ENCODE measurements at places on chromosomes 5 and 9. TPM values are rescaled to one million over a fixed set of nuclear protein-coding genes. Genes with fewer than 3 reads are reported as not detected.

- peaks cover 21% of the 10 kb centered on the region for H3K4me1 ChIP-seq
- H3K27me3 ChIP-seq: no peaks in the 10 kb centered on the region
- DNase-seq: no peak
These were observed 74.5 kb upstream of the PALM2AKAP2 start for GRCh38 chr9:109705515-109705914.

- H3K4me1 ChIP-seq: no peaks in the 10 kb centered on the region
- no peak overlapping the region for H3K27ac ChIP-seq
- DNase-seq: no peak
- H3K4me3 ChIP-seq: no peak overlapping the region
- no peaks in the 10 kb centered on the region for H3K27me3 ChIP-seq
These were observed 62.7 kb downstream of the NDFIP1 start for GRCh38 chr5:142171270-142171669.

- H3K27me3 ChIP-seq: no peaks in the 10 kb centered on the region
- H3K36me3 ChIP-seq: no peaks in the 10 kb centered on the region
- no peaks in the 10 kb centered on the region for H3K4me1 ChIP-seq
- no peak overlapping the region for H3K4me3 ChIP-seq
These were observed 34.2 kb downstream of the CDC14B start for GRCh38 chr9:96585426-96585825.

DNA sequence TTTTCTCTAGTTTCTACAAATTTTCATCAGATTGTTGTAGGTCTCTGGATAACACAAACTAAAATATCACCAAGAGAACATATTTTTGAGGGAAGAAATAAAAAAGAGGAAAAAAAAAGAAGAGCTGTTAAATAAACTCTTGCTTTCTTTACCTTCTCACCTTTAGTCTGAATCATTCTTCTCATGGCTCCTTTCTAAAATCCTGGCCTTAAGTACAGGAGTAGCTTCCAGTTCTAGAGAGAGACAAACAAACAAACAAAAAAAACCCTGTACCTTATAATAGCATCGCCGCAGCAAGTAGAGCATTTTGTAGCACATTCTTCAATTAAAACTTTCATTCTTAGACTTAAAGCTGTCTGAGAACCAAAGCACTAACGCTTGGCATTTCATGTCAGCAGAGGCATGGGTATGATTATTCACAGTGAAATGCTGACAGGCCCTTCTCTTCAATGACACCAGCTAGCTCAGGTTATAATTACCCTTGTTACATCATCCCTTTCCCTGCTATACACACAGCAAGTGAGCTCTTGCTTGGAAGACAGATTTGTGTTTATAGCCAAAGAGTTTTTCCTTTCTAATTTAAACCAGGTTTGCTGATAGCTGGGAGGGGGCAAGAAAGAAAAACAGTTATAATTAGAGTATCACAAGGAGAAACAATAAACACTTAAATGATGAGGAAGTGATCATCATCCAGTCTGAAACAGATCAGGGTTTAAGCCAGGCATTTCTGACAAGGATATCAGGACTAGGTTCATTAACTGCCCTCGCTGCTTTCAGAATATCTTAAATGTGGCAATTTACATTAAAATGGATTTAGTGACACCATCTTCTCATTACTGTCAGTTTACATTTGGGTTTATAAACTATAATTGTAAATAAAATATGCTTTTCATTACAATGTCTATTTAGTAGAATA is 510.9 kb upstream of the ZNF608 start:
- DNase-seq: no peak
- no peaks in the 10 kb centered on the region for H3K4me1 ChIP-seq
- no peaks in the 10 kb centered on the region for H3K27me3 ChIP-seq

CA9 gene
- not detected for total RNA-seq

- H3K4me3 ChIP-seq: no peak overlapping the region
- no peaks in the 10 kb centered on the region for H3K4me1 ChIP-seq
- DNase-seq: no peak
- no peaks in the 10 kb centered on the region for H3K27me3 ChIP-seq
- H3K27ac ChIP-seq: peak overlapping the region; percentile 93
- H3K36me3 ChIP-seq: no peaks in the 10 kb centered on the region
These were observed 21.2 kb downstream of the ADAM19 start for GRCh38 chr5:157554179-157555036.

BTNL3 gene
- 0.36 TPM for total RNA-seq

EPB41L4B gene
- 2.5 TPM for total RNA-seq

DNA sequence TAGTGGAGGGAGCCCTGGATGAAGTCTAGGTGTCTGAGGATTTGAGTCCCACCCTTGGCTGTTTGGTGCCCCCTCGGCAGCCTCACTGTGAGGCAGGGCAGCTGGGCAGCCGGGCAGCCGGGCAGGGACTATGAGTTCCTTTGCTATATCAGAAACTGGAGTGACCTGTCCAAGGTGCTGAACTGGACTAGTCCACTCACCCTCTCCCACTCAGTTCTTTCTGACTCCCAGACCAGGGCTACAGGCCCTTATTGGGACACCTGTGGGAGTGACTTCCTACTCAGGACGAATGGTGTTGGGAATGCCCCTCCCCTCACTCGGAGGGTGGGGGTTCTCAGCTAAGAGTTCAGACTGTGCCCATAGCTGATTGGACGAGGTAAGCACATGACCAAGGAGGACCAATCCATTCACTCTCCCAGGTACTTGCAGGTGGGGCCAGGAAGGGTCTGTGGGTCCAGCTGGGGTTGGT is 34.1 kb upstream of the RAPGEF1 start:
- no peaks in the 10 kb centered on the region for H3K27me3 ChIP-seq
- no peak overlapping the region for H3K27ac ChIP-seq
- H3K4me1 ChIP-seq: no peaks in the 10 kb centered on the region
- no peaks in the 10 kb centered on the region for H3K36me3 ChIP-seq
- no peak overlapping the region for H3K4me3 ChIP-seq

DNA sequence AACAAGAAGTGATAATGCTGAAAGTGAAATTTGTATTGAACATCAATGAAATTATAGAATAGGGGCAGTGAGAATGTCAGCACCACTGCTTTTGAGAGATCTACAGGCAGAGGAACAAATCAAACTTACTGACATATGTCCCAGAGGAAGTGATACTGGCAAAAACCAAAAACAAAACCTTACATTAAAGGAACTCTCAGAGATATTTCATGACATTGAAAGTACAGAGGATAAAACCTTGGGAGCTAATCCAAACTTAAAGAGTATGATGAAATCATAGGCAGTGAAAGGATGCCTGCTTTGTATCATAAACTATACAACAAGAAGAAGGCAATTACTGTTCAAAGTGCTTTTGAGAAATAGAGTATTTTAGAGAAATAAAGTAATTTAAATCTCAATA is 90.4 kb upstream of the SV2C start:
- H3K4me1 ChIP-seq: no peaks in the 10 kb centered on the region
- no peaks in the 10 kb centered on the region for H3K36me3 ChIP-seq
- H3K4me3 ChIP-seq: no peak overlapping the region
- H3K27ac ChIP-seq: no peak overlapping the region
- H3K27me3 ChIP-seq: no peaks in the 10 kb centered on the region

GRCh38 chr5:154783774-154784460 is 28.7 kb downstream of the LARP1 start:
- H3K27ac ChIP-seq: no peak overlapping the region
- peaks cover 95% of the 10 kb centered on the region for H3K4me1 ChIP-seq
- H3K27me3 ChIP-seq: no peaks in the 10 kb centered on the region
- no peak overlapping the region for H3K4me3 ChIP-seq

GRCh38 chr9:27329291-27329690 is 32.3 kb upstream of the EQTN start:
- no peak for DNase-seq
- H3K4me1 ChIP-seq: peaks cover 9% of the 10 kb centered on the region
- no peak overlapping the region for H3K27ac ChIP-seq
- H3K4me3 ChIP-seq: no peak overlapping the region

DOCK8 gene
- total RNA-seq: 4.2 TPM

SPATA31A3 gene
- not detected for total RNA-seq

KCNIP1 gene
- total RNA-seq: 1.4 TPM

PPP3R2 gene
- not detected for total RNA-seq

GRCh38 chr9:135082536-135082935 is 4.9 kb upstream of the OLFM1 start:
- H3K4me1 ChIP-seq: peaks cover 16% of the 10 kb centered on the region
- no peaks in the 10 kb centered on the region for H3K36me3 ChIP-seq
- H3K4me3 ChIP-seq: no peak overlapping the region
- peaks cover 7% of the 10 kb centered on the region for H3K27me3 ChIP-seq
- H3K27ac ChIP-seq: no peak overlapping the region

DNA sequence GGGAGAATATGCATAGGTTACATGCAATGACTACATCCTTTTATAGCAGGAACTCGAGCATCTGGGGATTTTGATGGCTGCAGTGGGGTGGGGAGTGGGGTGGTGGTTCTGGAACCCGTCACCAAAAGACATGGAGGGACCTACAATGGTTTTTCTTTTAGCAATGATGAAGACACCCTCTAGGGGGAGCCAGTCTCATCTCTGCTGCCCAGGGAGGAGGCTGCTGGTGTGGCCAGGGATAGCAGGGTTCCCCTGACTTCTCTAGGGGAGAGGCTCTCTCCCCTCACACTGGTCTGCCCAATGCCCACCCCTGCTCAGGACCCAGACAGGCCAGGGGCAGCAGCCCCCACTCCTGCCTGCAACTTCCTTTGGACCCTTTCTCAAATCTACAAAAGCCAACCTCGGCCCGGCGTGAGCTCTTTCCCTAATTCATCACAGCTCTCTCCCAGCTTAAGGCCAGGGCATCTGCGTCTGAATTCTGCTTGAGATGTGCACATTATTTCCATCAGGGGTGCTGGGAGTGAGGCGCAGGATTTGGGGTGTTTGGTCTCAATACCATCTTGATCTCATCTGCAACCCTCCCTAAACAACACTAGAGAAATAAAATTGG is 73.6 kb upstream of the RETREG1 start:
- no peak overlapping the region for H3K4me3 ChIP-seq
- no peak for DNase-seq
- no peaks in the 10 kb centered on the region for H3K36me3 ChIP-seq

GRCh38 chr5:143474616-143475015 is 71.1 kb upstream of the NR3C1 start:
- H3K36me3 ChIP-seq: no peaks in the 10 kb centered on the region

DNA sequence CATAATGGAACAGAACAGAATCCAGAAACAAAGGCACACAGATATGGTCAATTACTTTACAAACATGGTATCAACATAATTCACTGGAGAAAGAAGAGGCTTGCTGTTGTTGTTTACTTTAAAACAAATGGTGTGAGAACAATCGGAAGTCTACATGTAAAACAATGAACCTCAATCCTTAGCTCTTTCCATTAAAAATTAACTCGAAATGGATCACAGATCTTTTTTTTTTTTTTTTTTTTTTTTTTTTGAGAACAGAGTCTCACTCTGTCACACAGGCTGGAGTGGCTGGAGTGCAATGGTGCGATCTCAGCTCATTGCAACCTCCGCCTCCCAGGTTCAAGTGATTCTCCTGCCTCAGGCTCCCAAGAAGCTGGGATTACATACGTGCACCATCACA is 9.8 kb downstream of the SEMA4D start:
- H3K36me3 ChIP-seq: no peaks in the 10 kb centered on the region
- no peak overlapping the region for H3K27ac ChIP-seq
- H3K4me3 ChIP-seq: no peak overlapping the region
- no peak for DNase-seq
- no peaks in the 10 kb centered on the region for H3K27me3 ChIP-seq

DNA sequence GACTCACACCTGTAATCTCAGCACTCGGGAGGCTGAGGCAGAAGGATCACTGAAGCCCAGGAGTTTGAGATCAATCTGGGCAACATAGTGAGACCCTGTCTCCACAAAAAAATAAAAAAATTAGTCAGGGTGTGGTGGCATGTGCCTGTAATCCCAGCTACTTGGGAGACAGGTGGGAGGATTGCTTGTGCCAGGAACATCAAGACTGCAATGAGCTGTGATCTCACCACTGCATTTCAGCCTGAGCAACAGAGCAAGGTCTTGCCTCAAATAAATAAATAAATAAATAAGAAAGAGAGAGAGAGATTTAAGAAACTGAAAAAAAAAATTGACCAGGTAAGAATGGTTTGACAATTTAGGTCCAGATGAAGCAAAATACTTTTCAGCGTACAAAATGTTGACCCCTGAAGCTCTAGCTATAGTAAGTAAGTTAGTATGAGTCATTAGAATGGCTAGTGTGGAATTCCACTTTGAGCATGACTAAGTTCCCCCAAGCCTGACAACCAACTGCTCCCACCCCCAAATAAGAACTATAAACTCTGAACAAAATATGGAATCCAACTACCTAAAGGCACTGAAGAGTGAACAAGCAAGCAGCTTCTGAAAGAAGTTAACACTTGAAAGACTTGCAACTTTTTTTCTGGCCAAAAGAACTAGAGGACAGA is 217.8 kb upstream of the TLE4 start:
- H3K4me1 ChIP-seq: no peaks in the 10 kb centered on the region
- H3K27me3 ChIP-seq: no peaks in the 10 kb centered on the region
- DNase-seq: no peak
